Mesothelial cell of epicardium (in vitro differentiated cells): ENCODE measurements at places on chromosomes 16 and 17. TPM values are rescaled to one million over a fixed set of nuclear protein-coding genes. Genes with fewer than 3 reads are reported as not detected.

The GNG13 gene
- total RNA-seq: not detected in 3 replicates

- no peak overlapping the region for H3K27ac ChIP-seq
- H3K4me1 ChIP-seq: no peaks in the 10 kb centered on the region
- peaks cover 56% of the 10 kb centered on the region for H3K36me3 ChIP-seq
- no peaks in the 10 kb centered on the region for H3K27me3 ChIP-seq
- no peak overlapping the region for H3K4me3 ChIP-seq
Measured at GRCh38 chr17:30495586-30495985, 18.4 kb downstream of the GOSR1 start.

- H3K27ac ChIP-seq: no peak overlapping the region
- H3K36me3 ChIP-seq: no peaks in the 10 kb centered on the region
- H3K4me1 ChIP-seq: no peaks in the 10 kb centered on the region
- no peak for DNase-seq
Measured at GRCh38 chr16:88331989-88332920, 50.5 kb upstream of the ZNF469 start.

DNA sequence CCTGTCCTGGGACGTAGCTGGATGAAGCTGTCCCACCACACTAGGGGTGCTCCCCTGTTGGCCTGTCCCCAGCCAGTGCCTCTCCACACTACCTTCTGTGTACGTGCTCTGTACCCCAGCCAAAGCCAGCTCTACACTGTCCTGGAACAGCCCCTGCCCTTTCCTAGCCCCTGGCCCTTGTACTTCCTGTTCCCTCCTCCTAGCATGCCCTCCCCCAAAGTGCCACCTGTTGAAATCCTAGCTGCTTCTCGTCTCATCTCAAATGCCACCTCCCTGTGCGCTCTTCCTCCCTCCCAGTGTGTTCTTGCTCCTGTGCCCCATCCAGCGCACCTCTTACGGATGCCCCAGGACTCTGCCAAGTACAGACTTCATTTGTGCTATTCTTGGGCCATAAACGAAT, 33.5 kb downstream of the IRX3 start:
- no peak overlapping the region for H3K27ac ChIP-seq
- no peaks in the 10 kb centered on the region for H3K27me3 ChIP-seq
- no peaks in the 10 kb centered on the region for H3K36me3 ChIP-seq
- H3K4me1 ChIP-seq: peaks cover 16% of the 10 kb centered on the region

GRCh38 chr16:83996481-83997252, 28.6 kb downstream of the NECAB2 start:
- H3K36me3 ChIP-seq: no peaks in the 10 kb centered on the region
- peaks cover 7% of the 10 kb centered on the region for H3K27me3 ChIP-seq
- no peak overlapping the region for H3K4me3 ChIP-seq
- no peak overlapping the region for H3K27ac ChIP-seq
- peaks cover 15% of the 10 kb centered on the region for H3K4me1 ChIP-seq

The TNFRSF13B gene
- total RNA-seq: not detected in 3 replicates

DNA sequence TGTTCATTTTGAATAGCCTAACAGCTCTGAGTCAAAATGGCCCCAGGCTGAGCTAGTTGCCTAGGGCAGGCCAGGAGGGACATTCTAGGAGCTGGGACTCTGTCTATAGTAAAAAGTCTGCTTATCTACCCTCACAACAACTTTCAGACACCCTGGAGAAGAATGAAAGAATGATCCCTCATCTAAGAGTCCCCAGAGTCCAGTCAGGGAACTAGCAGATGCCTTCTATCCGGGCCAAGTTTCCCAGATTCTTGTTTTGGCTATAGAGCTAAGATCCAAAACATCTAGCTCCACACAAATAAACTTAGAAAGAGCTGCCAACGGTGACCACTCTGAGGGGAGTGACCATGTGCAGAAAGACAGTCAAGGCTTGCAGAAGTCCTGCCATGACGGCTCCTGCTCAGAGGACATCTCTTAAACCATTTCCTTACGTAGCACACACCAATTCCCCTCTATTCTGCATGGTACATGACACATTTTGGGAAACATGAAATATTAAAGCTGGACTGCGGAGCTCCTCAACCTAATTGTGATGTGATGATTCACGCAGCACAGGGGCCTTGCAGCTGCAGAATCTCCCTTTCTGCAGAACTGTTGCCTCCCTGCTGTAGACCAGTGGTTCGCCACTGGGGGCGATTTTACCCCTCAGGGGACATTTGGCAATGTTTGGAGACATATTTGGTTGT, 24.2 kb downstream of the FAM20A start:
- DNase-seq: no peak
- H3K27ac ChIP-seq: no peak overlapping the region
- H3K4me3 ChIP-seq: no peak overlapping the region
- H3K4me1 ChIP-seq: peaks cover 4% of the 10 kb centered on the region
- H3K36me3 ChIP-seq: no peaks in the 10 kb centered on the region

The EME1 gene
- 7.8 to 11.6 TPM (median 10.3 TPM) in 3 replicates for total RNA-seq

The CCL3 gene
- total RNA-seq: not detected in 3 replicates

- no peak overlapping the region for H3K4me3 ChIP-seq
- no peak overlapping the region for H3K27ac ChIP-seq
- peaks cover 16% of the 10 kb centered on the region for H3K4me1 ChIP-seq
- no peak for DNase-seq
Measured at GRCh38 chr17:14738652-14738988, 437.7 kb downstream of the HS3ST3B1 start.

DNA sequence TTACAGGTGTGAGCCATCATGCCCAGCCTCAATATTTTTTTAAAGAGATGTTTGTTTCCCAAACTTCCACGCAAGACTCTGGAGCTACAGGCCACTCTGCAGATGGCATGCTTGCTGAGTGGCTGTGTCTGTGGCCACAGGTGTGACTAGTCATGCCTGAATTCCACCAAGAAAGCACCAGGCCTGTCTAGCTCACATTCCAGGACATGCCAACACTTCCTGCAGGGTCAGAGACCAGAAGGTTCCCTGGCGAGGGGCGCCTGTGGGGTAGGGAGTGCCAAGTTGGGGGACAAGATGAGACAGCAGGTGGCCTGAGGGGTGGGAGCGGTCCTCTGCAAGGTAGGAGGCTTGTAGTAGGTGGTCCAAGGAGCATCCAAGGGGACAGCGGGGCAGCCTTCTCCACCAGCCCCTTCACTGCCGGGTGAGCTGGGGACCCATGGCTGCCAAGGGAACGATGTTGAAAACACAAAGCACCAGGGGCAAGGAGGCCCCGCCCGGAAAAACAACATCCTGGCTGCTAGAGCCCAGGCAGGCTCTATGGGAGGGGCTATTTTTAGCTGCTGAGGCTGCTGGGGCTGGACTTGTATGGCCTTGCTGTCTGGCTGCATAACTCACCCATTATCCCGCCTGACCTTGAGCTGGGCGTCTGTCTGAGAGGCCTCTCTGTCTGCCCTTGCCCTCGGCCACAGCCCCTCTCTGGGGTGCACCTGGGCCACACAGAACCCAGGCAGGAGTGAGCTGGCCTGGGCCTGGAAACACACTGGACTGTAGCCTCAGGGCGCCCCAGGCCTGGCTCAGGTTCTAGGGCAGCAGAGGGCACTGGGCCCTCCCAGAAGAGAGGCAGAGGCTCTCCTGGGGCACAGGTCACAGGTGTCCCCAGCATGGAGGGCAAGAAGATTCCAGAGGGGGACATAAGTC, 5.7 kb downstream of the TRIM47 start:
- H3K4me3 ChIP-seq: no peak overlapping the region
- no peak overlapping the region for H3K27ac ChIP-seq
- H3K36me3 ChIP-seq: no peaks in the 10 kb centered on the region
- H3K4me1 ChIP-seq: peaks cover 11% of the 10 kb centered on the region

GRCh38 chr16:19843371-19843770, 41.3 kb downstream of the GPRC5B start:
- H3K36me3 ChIP-seq: no peaks in the 10 kb centered on the region
- no peak for DNase-seq
- H3K4me1 ChIP-seq: peaks cover 4% of the 10 kb centered on the region
- no peak overlapping the region for H3K4me3 ChIP-seq
- no peak overlapping the region for H3K27ac ChIP-seq
